ENCODE measurements at places on chromosomes 12 and 14. TPM values are rescaled to one million over a fixed set of nuclear protein-coding genes. Genes with fewer than 3 reads are reported as not detected.

Gene MLEC
- total RNA-seq: 40.1 TPM

Gene HOTAIR
- not detected for total RNA-seq

Gene ALKBH2
- 14.2 TPM for total RNA-seq

Gene SFSWAP
- total RNA-seq: 20.8 TPM

Gene PZP
- not detected for total RNA-seq

Gene GNB3
- not detected for total RNA-seq

Gene SLC24A4
- total RNA-seq: 0.04 TPM

Gene MTRFR
- total RNA-seq: 7.7 TPM

Gene DAO
- total RNA-seq: not detected

Gene CREBL2
- 9.2 TPM for total RNA-seq

Gene KRT7
- total RNA-seq: 113 TPM

- ATAC-seq: no peak
Measured at GRCh38 chr12:19739195-19739776, 300.0 kb downstream of the AEBP2 start.

- ATAC-seq: no peak
Measured at GRCh38 chr14:100873096-100873482, 30.4 kb downstream of the RTL1 start.

- ATAC-seq: no peak
Measured at GRCh38 chr14:21191261-21191808, 35.5 kb upstream of the OR5AU1 start.

GRCh38 chr14:22047115-22047514 is 373.5 kb upstream of the OR4E1 start:
- ATAC-seq: no peak

GRCh38 chr12:80188576-80188975 is 89.2 kb downstream of the OTOGL start:
- ATAC-seq: no peak

DNA sequence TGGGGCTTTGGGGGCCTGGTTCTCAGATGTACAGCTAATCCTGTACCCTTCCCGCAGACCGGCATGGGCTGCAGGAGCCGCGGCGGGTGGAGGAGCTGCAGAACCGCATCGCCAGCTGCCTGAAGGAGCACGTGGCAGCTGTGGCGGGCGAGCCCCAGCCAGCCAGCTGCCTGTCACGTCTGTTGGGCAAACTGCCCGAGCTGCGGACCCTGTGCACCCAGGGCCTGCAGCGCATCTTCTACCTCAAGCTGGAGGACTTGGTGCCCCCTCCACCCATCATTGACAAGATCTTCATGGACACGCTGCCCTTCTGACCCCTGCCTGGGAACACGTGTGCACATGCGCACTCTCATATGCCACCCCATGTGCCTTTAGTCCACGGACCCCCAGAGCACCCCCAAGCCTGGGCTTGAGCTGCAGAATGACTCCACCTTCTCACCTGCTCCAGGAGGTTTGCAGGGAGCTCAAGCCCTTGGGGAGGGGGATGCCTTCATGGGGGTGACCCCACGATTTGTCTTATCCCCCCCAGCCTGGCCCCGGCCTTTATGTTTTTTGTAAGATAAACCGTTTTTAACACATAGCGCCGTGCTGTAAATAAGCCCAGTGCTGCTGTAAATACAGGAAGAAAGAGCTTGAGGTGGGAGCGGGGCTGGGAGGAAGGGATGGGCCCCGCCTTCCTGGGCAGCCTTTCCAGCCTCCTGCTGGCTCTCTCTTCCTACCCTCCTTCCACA is 7.6 kb downstream of the NR4A1 start:
- no peak for ATAC-seq

DNA sequence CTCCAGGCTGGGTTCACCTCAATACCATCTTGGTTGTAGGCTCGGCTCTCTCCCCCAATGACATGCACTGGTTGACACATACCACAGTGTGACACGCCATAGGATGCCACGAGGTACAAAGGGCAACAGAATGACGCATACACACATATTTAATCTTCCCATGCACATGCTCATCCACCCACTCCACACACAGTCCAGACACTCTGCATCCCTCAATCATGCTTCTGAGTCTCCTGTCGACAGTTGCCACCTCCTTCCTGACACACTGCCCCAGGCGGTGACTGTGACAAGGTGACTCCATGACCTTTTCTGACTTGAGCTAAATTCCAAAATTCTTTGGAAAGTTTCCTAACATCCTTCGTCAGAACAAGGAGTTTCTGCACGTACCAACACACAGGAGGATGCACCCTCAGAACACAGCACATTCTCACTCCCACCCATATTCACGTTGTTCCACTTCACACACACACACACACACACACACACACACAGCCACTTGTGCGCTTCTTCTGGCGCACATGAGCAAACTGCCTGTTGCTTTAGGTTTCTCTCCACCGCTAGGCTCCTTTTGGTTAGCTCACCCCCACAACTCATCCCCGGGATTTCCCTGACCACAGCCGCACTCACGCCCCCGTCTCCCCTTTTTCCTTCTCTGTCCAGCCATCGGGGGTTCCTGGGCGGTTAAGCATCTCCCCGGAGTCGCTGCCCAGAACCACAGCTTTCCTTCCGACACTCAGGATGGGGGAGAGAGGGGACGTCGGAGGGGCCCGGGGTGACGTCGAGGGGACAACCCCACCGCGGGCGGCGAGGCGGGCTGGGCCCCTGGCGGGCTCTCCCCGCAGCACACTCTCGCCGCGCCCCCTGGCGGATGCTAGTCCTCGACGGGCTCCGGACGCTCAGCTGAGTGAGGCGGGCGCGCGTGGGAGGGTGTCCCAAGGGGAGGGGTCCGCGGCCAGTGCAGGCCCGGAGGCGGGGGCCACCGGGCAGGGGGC is 536 bp upstream of the WNT1 start:
- ATAC-seq: peak; percentile 62

DNA sequence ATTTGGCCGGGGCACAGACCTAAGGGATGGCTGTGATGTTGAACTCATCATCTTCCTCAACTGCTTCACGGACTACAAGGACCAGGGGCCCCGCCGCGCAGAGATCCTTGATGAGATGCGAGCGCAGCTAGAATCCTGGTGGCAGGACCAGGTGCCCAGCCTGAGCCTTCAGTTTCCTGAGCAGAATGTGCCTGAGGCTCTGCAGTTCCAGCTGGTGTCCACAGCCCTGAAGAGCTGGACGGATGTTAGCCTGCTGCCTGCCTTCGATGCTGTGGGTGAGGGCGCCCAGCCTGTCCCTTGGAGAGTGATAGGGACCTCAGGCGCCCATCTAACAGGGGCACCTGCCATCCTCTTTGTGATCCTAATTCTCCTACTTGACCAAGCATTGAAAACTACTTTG is 12.4 kb downstream of the OAS3 start:
- ATAC-seq: no peak

DNA sequence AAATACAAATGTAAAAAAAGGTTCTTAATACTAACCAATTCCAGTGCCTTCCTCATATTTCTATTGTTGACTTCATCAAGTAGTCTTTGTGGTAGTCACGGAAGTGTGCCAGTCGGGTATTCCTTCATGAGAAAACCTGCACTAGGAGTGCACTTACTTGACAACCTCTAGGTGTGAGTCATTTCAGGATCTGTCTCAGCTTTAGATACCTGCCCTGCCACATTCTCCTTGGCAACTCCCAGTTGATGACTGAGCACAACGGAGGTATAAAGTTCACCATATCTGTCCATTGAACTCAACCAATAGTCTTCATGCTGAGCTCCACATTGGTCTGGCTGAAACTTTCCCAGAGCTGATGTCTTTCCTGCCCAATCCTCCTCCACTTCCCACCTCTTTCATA is 215.7 kb downstream of the SYT10 start:
- ATAC-seq: peak; percentile 100

DNA sequence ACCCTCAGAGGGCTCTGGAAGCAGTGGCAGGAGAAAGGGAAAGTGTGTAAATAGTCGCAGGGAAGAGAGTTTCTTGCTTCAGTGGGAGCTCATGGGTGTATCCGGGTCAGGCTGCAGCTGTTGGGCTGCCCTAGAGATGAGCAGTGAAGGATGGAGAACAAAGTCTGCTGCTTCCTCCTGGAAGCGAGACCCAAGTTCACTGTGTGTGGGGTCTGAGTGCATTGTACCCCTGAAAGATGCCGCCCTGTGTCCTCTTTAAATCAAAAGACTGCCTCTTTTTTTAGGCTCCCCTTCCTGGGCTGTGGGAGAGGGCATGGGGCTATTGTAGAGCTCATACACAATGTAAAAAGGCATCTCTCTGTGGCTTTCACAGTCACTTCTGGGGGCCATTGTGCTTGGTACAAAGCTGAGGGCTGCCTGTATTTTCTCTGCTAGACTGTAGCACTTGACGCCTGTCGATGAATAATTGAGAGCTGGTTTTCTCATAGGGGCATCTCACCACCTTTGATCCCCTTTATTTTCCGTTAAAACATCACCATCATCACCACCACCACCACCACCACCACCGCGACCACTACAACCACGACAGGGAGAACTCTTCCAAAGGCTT is 16.7 kb downstream of the CHST11 start:
- ATAC-seq: peak; percentile 36

DNA sequence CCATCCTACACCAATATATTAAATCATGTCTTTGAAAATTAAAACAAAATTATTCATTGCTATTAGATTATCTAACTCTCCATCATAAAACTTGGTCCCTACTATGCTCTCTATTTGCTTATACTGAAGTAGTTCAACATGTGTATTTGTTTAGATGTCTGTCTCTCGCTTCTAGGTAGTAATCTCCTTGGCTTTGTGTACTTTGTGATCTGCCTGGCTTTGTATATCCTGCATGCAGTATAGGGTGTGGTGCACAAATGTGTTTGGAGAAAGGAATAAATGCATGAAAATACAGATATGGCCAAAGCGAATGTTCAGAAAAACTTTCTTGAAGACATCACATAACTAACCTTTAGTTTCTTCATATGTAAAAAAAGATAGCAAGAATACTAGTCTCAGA is 246.6 kb upstream of the LRFN5 start:
- ATAC-seq: no peak

DNA sequence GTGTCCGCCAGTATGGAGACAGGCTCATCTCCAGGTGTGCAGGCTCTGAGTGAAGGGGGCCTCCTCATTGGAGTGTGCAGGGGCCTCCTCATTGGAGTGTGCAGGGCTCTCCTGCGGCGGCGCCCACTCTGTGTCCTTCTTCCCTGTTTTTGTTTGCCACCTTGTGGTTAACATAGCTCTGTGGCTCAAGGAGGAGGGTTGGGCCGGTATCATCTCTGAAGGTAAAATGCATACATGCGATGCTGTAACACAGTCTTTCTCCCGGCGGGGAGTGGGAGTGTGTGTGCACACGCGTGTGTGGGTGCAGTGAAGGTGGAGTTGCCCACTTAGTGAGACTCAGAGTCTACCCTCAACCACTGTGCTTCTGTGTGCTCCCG is 429.4 kb downstream of the ZFP36L1 start:
- ATAC-seq: peak; percentile 23

GRCh38 chr12:19144985-19145384 is 15.5 kb downstream of the PLEKHA5 start:
- no peak for ATAC-seq

- no peak for ATAC-seq
Measured at GRCh38 chr14:52473557-52473956, 78.7 kb downstream of the TXNDC16 start.

GRCh38 chr12:86723326-86723725 is 467.1 kb upstream of the MGAT4C start:
- ATAC-seq: no peak

DNA sequence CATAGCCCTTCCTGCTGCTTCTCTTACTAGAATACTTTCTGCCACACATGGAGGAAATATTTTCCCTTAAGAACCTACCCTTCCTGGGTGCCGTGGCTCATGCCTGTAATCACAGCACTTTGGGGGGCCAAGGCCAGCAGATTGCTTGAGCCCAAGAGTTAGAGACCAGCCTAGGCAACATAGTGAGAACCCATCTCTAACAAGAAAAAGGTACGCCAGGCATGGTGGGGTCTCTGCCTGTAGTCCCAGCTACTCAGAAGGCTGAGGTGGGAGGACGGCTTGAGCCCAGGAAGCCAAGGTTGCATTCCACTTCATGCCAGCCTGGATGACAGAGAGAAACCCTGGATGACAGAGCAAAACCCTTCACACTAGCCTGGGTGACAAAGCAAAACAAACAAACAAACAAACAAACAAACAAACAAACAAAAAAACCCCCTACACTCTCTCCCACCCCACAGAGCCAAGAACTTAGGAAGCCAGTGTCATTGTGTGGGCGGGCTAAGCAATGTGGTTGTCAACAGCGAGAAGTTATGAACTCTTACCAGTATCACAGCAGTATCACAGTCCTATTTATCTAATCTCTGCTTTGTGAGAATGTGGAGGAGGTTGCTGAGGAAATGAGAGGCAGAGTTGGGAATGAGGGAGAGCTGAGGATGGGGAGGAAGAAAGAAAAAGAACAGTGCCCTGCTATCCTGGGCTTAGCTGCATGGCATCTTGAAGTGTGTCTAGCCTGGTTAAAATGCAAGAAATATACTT is 53.8 kb upstream of the CLEC14A start:
- no peak for ATAC-seq

DNA sequence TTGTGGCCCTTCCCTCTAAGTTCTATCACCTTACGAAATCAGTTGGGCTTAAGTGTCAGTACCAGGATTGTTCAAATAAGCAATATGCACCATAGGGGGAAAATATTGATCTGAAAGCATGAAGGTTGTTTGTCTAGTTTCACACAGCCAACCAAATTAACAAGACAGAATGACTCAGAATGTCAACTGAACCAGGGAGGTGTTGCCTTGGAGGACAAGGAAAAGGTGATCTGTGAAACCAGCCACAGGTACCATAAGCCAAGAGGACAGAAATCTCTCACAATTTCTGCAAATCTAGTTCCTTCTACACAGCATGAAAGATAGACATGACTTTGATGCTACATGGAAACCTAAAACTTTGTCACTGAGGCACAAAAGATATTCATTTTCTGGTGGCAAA is 297.9 kb downstream of the BCL11B start:
- ATAC-seq: no peak

GRCh38 chr14:77485256-77485655 is 13.4 kb downstream of the ISM2 start:
- ATAC-seq: no peak

GRCh38 chr14:22386924-22387775 is 201.9 kb downstream of the DAD1 start:
- no peak for ATAC-seq

- peak; percentile 95 for ATAC-seq
Measured at GRCh38 chr12:120474616-120474960, 5.0 kb upstream of the SRSF9 start.

GRCh38 chr14:28813810-28814209 is 47.2 kb downstream of the FOXG1 start:
- no peak for ATAC-seq

All from esophagus mucosa (tissue), 1 donor.